ENCODE measurements at places on chromosomes 4 and X.

DNA sequence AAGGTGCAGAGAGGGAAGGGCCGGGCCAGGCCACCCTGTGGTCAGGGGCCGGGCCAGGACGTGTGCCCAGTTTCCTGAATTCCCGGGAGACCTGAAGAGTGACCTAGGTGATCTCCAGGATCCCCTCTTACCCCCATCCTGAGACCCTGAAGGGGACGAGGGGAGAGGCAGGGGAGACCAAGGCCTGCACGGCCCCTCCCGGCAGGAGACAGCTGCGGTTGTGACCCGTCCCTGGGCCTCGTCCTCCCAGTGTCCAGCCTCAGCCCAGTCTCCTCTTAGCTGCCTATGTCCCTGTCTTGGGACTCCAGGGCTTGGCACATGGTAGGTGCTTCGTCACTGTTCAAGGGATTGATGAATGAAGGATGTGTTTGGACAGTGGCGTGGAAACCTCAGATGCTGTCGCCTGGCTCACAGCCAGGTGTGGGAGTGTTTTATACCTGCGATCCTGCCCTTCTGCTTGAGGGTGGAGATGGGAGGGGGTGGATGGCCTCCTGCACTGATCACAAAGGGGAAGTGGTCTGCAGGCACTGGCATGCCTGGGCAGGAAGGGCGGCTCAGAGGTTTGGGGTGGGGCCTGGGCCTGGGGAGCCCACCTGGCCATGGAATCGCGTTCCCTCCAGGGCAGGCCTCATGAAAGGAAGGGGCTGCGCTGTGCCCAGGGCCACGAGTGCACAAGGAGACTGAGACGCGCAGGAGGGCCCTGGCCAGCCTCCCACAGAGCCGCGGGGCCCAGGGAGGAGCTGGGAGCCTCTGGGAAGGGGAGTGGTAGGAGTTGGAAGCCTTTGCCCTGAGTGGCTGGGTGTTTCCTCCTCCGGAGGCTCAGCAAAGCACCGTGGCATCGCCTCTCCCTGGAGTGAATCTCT is 6.9 kb downstream of the SH3TC1 start:
- no peak for DNase-seq

DNA sequence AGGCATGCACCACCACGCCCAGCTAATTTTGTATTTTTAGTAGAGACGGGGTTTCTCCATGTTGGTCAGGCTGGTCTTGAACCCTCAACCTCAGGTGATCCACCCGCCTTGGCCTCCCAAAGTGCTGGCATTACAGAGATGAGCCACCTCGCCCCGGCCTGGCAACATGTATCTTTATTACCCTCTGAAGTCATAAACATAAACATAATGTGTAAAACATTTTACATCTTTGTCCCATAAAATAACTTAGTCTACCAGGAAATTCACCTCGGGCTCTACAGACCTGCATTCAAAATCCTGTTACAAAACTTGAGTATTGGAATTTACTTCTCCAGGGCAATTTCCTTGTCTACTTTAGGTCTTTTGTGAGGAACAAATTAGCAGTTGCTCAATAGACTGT is 68.1 kb upstream of the DUSP21 start:
- DNase-seq: no peak

GRCh38 chrX:16130707-16131106 is 7.3 kb downstream of the GRPR start:
- no peak for DNase-seq

GRCh38 chr4:125527681-125528080 is 212.9 kb downstream of the FAT4 start:
- DNase-seq: no peak

DNA sequence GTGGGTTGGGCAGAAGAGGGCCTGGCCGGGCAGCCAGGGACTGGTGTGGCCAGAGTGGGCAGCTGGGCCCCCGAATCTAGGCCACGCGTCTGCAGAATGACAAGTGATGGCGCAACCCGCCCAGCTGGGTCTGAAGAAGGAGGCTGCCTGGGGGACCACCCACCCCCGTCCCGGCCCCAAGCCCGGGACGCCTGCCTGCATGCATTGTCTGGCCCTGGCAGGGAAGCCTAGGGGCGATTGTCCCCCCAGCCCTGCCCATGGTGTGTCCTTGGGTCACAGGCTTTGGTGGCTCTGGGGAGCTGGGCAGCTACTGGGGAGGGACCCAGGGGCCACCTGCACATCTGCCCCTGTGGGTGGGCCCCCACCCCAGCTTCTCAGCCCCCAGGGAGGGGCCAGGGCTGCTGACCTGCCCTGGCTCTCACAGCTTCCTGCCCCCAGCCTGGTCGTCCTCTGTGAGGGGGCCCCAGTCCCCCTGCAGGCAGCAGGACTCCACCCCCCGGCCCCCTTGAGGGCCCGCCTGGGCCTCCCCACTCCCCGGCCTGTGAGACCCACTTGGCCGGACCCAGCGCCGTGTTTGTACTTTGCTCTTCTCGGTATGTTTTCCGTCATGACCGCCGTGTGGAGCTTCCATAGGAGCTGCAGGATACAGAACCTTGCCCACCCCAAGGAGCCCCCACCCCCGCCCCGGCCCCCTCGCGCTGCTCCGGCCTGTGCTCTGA is 4.9 kb downstream of the FGFR3 start:
- no peak for DNase-seq

GRCh38 chr4:134298313-134298712 is 96.7 kb upstream of the PABPC4L start:
- no peak for DNase-seq

- peak; percentile 82 for DNase-seq
Measured at GRCh38 chr4:147617173-147617840, at the start of gene TMEM184C. Gene TMEM184C, plus strand, starts transcription at chr4:147617397. Its CDS starts 560 bp downstream, at chr4:147617957.

DNA sequence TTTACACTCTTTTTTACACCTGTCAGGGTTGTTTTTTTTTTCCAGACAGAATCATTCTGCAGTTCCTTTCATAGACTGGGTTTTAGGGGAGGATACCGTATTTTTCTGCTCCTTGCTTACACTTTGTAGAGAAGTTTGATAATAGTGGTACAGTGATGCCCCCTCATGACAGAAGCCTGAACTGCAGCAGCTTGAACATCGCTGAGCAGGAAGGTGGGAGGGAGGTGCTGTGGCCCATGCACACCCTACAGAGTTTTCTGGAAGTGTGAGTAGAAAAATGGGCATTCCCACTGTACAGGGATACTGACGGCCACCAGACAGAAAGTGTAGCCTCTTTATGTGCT is 54.5 kb downstream of the RAB40A start:
- DNase-seq: peak; percentile 36

GRCh38 chr4:106481801-106482200 is 113.2 kb upstream of the GIMD1 start:
- DNase-seq: no peak

DNA sequence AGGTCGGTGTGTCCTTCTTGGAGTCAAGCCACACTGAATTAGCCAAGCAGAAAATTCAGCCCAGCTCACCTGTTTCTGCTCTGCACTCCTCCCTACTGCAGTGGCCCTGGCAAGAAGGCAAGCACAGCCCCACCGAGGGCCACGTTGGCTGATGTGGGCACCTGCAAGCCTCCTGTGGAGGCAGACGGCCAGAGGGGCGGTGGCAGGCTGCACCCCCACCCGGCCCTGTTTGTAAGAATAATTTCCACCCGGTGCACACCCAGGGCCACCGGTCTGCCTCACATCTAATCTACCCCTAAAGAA is 18.8 kb downstream of the PPP2R2C start:
- DNase-seq: no peak

- no peak for DNase-seq
Measured at GRCh38 chrX:87580862-87581261, 63.3 kb downstream of the KLHL4 start.

DNA sequence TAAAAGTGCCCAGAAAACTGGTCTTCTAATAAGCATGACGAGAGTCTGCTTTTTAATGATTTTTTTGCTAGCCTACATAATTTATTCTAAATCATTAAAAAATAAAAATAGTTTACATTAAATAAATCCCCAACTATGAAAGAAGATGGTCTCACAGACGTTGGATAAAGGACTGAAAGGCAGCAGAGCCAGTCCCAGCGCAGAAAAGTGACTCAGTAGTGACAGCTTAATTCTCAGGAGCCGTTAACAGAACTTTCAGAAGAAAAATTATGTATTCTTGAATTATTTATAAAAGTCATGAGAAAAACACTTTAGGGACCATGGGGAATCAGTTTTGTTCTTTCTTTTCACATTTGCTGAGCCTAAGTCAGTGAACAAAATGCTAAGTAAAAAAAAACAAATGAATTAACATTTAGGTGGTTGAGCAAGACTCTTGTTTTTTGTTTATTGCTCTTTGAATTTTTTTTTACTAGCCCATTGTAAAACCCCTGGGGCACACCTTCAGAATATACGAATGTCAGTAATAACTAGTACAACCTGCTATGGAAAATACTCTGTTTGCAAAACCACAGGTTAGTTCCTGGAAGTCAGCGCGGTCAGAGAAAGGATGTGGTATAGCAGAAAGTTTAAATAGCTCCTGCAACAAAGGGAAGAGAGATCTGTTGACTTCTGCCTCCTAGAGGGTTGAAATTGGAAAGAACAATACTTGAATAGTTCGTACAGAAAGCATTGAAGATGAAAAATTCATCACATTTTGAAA is 50.4 kb upstream of the CCDC160 start:
- no peak for DNase-seq

Measured in H1 (cell line).